ENCODE measurements at places on chromosomes 1 and 21.

DNA sequence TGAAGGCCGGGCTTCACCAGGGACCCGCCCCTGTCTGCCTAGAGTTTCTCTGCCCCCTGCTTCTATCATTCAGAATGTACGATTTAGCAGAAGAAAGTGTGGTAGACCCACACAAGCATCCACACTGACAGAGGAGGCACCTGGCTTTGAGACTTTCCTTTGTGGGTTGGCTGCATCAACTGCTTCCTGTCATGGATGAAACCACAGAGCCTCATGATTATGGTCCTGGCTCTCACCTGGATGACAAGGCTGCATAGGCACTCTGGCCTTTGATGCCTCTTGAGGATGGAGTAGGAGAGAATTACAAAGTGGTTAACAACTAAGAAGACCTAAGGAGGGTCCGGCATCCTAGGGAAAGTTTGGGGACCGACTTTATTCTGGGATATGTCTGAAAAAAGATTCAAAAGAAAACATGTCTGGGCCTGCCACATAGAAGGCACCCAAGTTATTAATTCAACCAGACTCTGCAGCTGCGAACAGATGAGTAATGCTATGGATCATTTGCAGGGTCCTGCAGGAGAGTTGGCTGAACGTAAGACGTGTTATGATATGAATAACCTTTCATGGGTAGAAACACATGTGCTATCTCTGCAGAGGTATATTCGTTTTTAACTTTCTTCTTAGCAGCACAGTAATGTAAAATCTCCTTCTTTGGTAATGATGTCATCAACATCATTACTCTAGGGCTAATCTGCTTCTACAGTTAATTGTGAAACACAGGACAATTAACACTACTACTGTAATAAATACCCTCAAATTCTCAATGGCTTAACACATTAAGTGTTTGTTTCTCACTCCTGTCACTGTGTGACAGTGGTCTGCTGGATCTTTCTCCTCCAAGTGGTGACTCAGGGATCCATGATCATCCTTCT is 136.2 kb downstream of the SLC35F3 start:
- no peak for DNase-seq

DNA sequence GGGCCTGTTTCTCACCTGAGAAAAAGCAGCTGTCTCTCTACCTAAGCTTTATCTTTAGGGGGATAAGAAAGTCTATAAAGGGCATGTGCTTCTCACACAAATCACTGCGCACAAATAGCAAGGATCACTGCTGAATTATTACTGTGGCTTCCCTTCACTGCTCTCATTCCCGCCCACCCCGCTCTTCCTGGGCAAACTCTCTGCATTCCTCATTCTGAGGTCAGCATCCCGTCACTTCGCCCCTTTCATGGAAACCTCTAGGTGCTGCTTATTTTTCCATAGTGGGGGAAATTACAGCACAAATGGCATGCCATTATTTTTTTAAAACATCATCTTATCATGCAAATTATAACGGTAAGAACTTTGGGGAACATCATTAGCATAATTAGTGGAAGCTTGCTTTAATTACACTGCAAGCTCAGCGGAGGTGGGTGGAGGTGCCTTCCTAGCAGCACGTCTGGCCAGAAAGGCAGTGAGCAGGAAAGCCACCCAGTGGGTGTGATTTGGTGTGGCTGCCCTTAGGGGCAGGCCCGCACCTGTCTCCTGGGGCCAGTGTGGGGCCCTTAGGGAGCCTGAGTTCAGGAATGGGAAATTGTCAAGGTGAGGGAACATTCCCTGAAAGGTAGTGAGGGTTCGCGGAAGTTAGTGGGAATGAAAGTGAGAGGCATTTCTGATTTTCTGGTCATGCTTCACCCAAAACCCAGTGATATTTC is 105.9 kb downstream of the LAMC2 start:
- no peak for DNase-seq

GRCh38 chr1:79595931-79596330 is 589.4 kb upstream of the ADGRL4 start:
- no peak for DNase-seq

- no peak for DNase-seq
Measured at GRCh38 chr1:71687376-71687775, 595.0 kb downstream of the NEGR1 start.

- peak; percentile 84 for DNase-seq
Measured at GRCh38 chr1:32400876-32401631, 6.8 kb upstream of the BSDC1 start.

DNA sequence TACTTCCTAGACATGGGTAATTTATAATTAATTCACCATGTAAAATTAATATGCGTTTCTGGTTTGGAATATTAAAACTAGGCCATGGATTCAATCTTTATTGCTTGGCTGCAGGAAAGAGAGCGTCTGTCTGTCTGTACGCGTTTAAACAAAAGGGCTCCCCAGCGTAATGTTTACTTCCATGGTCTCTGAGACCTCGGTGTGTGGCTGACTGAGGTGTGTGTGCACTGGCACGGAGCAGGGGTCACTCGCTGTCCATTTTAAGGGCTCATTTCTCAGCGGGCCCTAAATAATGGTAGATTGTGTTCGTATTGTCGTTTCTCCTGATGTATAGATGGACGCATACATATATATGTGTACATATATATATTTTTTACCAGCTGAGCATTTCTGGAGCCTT is 119.6 kb downstream of the ATG4C start:
- no peak for DNase-seq

GRCh38 chr1:26191739-26192138 is 1.3 kb downstream of the CATSPER4 start:
- no peak for DNase-seq

DNA sequence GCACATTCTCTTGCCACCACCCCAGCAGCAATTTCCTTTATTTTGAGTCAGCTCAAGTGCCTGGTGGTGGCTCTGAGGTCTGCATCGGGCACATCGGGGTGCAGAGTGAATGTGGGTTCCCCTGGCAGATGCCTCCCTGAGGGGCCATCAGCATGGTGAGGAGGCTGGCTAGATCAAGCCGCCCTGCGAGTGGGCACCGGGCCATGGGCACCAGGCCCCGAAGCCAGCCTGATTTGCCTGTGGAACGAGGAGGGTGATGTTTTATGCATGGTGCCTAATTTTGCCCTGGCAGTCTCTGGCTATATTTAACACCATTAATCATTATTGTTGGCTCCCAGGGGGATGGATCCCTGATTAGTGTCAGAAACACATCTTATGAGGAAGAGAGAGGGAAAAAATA is 36.3 kb downstream of the ACTL8 start:
- no peak for DNase-seq

DNA sequence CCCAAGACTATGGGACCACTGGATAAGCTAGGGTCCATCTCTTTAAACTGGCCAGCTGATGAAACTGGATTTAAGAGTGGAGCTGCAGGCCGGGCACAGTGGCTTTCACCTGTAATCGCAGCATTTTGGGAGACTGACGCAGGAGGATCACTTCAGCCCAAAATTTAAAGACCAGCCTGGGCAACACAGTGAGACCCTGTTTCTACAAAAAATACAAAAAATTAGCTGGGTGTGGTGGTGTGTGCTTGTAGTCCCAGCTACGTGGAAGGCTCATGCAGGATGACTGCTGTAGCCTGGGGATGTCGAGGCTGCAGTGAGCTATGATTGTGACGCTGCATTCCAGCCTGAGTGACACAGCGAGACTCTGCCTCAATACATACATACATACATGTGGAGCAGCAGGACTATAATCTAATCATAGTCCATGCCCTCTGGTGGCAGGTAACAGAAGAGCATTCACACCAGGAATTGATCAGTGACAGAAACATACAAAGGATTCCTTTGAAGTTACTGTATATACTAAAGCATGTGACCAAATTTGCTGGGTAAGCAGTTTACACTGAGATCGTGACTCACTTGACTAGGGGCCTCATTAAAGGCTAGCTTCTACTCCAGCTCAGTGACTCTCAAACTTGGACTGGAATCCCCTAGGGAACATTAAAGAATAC is 101.5 kb upstream of the SLFNL1 start:
- DNase-seq, result peak; percentile 32

- DNase-seq, result no peak
Measured at GRCh38 chr1:175402336-175402735, 209.8 kb upstream of the KIAA0040 start.

GRCh38 chr21:34814529-34814951 is 145.7 kb downstream of the CLIC6 start:
- no peak for DNase-seq

DNA sequence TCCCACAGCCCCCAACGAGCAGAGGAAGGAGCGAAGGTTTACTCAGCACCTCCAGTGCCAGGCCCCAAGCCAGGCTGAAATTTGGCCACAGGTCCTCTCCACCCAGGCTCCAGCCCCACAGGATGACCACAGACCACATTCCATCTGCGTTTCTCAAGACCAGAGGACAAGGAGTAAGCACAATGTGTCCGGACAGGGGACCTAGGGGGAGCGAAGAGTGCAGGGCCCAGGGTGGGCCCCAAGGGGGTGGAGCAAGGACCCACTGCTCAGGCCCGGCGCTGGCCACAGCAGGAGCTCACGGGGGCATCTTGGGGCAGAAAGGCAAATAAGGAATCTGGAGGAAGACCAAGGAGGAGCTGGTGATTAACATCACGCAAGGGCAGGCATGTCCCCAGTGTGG is 100.5 kb downstream of the NPHP4 start:
- DNase-seq, result no peak

GRCh38 chr1:61640531-61641530 is 84.1 kb downstream of the TM2D1 start:
- DNase-seq, result no peak

- no peak for DNase-seq
Measured at GRCh38 chr1:119449971-119450370, 35.0 kb downstream of the HSD3B2 start.

GRCh38 chr1:225508538-225509375 is 80.9 kb upstream of the LBR start:
- peak; percentile 90 for DNase-seq

DNA sequence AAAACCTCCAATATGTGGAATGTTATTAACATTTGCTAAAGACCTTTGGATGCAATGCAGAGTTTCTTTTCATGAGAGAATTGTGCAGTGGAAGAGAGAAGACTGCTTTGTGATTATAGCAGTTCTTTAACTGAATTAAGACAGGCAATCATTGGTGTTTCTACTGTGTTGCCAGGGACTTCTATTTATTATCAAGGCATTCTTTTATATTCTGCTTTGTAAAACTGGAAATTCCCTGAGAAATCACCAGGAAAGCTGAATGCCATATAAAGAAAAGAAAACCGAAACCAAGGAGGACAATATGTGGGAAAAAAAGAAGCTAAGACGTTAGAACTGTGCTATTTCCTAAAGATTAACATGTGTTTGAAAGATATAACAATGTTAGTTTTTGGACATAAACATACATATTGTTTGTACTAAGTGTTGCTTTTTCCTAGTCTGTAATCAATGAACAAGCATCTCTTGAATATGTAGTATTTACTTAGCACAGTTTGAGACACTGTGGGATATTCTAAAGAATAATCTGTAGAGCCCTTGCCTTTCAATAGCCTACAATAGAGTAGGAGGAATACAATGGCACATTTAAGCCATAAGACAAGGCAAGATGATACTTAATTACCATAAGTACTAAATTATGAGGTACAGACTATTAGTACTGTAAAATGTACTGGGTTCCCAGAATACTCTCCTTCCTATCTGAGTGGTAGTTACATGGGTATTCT is 47.1 kb downstream of the EXTL2 start:
- DNase-seq, result no peak

DNA sequence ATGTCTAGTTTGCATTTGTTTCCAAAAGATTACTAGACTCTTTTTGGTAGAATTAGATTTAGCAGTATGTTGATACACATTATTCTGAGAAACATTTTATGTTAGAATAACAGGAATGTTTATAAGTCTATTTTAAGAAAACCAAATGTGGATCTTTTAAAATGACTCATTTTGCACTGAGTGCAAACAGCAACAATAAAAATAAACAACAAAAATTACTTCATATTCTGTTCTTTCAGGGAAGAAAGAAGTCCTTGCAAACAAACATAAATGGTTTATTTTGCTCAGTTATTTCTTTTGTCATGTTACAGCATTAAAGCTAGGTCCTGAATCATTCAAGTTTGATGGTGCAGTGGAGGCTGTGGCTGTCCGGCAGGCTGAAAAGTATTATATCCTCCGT is 106.8 kb upstream of the TENT5C start:
- DNase-seq, result no peak

GRCh38 chr1:168960114-168960513 is 146.4 kb upstream of the ATP1B1 start:
- no peak for DNase-seq

DNA sequence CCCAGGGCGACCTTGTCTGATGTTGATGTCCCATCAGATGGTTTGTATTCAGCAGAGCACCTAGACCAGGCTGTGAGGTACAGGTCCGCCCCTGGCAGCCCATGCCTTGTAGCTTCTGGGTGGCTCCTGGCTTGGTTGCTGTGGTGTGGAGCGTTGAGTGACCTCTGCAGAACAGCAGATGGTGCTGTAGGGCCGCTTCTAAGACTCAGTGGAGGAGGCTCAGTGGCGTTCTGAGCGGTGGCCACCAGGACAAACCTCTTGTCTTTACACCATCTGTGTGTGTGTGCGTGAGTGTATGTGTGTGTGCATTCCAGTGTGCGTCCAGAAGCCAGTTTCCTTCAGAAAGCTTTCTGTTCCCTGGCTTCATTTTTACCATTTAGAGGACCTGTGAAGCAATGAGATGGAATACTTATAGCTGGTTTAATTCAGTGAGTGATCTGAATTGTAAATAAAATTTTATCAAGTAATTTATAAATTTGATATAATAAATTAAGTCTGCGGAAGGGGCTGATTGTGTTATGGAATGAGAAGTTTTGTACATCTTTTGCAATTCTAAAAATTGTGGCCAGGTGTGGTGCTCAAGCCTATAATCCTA is 66.1 kb downstream of the ADARB1 start:
- peak; percentile 86 for DNase-seq

GRCh38 chr1:39183503-39184353 is 20.8 kb upstream of the MACF1 start:
- peak; percentile 74 for DNase-seq

DNA sequence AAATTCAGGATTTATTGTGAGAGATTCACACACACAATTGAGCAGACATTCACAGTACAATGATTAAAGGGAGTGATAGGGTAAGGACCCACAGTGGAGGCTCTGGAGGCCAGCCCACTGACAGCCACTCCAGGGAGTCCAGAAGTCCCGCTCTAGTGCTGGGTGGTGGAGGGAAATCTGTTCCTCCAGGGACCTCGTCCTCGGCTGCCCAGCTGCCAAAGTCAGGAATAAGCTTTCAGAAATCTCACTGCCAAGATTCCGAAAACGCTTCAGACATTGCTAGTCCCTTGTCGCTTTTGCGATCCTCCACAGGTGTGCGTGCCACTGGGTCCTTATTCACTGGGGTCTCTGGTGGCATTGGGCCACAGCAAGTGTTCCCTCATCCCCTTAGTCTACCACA is 2.3 kb downstream of the MX1 start:
- no peak for DNase-seq

DNA sequence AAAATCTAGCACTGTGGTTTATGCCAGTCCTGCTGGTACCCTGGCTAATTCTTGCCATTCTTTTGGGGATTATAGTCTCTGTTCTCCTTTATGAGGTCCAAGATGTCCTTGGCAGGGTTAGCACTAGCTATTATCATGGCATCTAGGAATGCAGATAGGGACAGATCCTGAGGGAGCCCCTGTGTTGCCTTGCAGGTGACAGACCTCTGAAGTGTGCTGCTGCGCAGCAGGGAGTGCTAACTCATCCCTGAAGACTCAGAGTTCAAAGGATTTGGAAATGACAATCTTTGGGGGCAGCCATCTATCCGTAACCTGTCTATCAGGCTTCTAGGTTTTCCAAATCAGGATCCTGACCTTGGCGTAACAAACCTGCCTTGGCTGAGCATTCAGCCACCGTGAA is 16.3 kb downstream of the ZFYVE9 start:
- no peak for DNase-seq
